ENCODE measurements at places on chromosomes 4 and X. TPM values are rescaled to one million over a fixed set of nuclear protein-coding genes. Genes with fewer than 3 reads are reported as not detected.

Gene PRSS48
- not detected for polyA plus RNA-seq

Gene PRDM8
- 0.35 TPM for polyA plus RNA-seq

- peak; percentile 84 for DNase-seq
Measured at GRCh38 chr4:41528512-41529205, 9.3 kb upstream of the LIMCH1 start.

- DNase-seq = no peak
Measured at GRCh38 chrX:154040863-154041262, 21.2 kb upstream of the IRAK1 start.

DNA sequence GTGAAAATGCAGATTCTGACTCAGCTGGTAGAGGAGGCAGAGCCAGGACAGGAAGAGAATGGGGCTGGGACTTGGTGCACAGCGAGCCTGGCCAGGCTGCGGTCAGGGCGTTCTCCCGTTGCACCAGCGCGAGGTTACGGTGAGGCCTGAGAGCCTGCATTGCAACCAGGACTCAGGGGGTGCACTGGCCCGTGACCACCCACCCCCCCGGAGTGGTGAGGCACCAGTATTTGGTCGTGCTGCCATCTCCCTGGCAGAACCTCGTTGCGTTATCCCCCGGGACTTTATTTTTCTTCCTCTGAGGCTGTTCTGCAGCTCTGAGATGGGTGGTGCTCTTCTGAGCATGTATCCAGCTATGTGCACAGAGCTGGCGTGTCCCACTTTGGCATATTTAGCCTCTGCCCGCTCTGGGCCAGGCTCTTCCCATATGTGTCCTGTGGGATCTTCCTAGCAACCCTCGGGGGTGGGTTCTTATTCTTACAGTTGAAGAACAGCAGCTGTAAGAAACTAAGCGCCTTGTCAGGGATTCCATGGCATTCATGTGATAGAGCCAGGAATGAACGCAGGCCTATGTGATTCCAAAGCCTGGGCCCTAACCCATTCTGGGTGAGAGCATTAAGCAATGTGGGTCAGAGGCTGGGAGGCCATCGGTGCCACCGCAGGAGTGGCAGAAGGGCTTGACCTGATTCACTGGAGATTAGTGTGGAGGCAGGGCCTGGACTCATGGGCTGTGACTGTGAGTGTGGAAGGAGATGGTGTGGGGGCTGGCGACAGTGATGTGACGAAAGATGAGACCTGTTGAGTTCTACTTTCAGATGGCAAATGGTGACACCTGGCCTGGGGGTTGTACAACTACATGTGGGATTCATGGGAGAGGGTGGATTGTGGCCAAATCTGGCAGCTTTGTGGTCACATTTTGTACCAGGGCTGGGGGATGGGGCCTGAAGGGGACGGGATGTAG, 3.1 kb downstream of the TADA2B start:
- no peak for DNase-seq

All from right lung (tissue), 10 donors.